ENCODE measurements at places on chromosomes 11 and 22.
A peak's percentile ranks its signal among the peaks of the same experiment; 100 is the strongest.

- no peak for DNase-seq
Observed at GRCh38 chr22:33652615-33653014, 267.7 kb downstream of the LARGE1 start.

DNA sequence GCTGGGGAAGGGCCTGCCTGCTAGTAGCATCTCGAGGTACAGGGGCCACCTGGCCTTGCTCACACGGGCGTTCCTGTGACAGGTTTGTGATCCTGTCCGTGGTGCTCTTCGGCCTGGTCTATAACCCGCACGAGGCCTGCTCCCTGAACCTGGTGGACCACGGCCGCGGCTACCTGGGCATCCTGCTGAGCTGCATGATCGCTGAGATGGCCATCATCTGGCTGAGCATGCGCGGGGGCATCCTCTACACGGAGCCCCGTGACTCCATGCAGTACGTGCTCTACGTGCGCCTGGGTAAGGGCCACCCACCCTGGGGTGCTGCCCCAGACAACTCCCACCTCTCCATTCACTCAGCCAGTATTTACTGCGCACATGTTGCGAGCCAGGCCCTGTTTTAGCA is 31.8 kb upstream of the MYRF start:
- no peak for DNase-seq

DNA sequence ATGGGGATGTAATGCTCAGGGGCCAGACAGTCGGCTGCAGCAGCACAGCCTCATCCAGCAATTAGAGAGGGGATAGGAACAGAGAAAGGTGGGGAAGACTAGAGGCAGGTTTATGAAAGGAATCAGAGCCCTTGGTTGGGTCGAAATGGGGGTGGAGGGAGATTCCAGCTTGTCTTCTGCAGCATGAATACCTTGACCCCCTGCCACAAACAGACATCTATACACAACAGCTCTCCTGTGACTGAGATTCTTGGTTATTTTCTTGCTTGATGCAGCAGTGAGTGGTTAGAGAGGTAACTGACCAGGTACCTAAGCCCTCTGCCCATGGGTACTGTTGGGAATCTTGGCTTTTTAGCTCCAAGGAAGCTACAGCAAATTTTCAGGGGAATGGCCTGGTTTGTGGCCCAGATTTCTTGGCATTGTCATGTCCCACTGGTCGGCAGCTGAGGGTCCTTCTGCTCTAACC is at the start of gene TRIM49D1:
TRIM49D1 (minus strand) TSS at position 51 of the 466 bp plus-strand sequence. CDS start 4,535 bp downstream, outside the sequence.
- no peak for DNase-seq

GRCh38 chr11:76683161-76684095 is 12.9 kb upstream of the LRRC32 start:
- no peak for DNase-seq

DNA sequence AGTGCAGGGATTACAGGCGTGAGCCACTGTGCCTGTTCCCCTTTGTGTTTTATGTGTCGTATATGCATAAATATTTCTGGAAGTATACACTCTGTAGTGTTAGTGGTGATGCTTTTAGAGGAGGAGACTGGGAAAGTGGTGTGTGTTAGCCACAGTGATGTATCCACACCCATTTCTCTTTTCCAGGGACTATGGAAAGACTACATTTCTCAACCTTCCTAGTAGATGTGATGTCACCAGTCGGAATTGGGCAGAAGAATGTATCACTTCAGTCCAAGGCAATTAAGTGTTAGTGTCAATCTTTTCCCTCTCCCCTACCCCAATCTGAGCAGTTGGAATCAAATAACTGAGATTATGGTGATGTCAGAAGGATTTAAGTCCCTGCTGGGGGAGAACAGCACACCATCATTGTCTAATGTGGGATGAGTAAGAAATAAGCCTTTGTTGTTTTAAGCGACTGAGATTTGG is 5.8 kb upstream of the ATG16L2 start:
- DNase-seq = peak; percentile 10

DNA sequence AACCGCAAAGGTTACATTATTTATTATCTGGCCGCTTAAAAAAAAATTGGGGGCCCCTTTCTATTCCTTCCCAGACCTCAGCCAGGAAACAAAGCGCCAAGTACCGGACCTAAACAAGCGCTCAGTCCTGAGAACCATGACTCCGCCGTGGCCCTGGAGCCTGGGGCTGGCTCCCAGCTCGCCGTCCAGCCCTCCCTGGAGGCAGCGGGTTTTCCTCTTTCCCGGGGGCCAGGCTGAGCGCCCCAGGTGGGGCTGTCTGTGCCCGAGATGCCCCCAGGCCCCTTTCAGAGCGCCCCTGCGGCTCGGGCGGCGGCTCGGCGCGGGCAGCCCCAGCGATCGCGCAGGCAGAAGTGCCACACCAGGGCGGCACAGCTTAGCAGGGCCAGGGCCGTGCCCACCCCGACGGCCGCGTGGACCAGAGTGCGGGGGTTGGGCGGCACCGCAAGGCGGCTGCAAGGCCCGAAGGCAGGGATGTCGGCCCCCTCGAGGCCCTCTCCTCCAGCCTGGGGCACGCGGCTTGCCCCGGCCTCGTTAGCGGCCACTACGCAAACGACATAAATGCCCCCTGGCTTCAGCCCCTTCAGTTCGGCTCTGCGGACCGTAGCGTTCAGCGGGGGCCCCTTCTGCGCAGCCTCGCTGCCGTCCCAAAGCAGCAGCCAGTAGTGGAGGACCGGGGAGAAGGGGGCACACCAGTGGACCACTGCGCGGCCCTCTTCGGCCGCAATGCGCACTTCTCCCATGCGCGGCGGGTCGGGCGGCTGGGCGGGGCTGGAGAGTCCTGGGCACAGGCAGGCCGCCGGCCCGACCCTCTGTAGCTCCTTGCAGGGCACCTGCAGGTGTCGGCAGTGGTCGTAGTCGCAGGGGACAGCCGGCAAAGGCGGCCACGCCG is 1.6 kb downstream of the LRRN4CL start:
- no peak for DNase-seq

DNA sequence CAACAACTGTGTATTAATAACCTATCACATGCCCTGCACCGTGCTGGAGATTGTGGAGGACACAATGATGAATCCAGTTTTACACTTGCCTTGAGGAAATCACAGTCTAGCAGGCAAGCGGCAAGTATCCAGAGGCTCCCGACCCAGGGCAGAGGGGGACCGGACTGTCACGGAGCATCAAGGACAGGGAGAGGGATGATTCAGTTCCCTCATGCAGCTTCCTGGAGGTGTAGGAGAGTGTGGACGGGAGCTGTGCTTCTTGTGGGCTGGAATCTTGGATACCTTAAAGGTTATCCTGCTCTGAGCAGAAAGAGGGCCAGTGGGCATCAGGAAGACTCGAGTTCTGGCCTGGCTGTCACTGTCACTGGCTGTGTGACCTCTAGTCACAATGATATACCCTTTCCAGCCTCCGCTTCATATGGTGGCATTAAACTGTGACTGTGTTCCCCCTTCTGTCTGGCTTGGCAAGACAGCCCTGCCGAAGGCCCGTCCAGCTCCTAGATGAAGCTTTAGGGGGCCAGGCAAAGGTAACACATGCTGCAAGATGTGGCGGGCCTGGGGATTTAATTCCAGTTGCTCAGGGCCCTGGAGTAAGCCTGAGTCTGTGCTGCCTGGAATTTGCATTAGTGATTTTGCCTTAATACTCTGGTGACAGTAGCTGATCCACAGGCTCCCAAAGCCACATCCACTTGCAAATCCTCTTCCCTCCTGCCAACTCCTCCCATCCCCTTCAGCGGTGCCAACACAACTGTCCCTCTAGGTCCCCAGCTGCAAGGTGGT is 162.8 kb downstream of the DSCAML1 start:
- DNase-seq = no peak

- DNase-seq = no peak
Observed at GRCh38 chr11:120179057-120179672, 31.7 kb upstream of the OAF start.

DNA sequence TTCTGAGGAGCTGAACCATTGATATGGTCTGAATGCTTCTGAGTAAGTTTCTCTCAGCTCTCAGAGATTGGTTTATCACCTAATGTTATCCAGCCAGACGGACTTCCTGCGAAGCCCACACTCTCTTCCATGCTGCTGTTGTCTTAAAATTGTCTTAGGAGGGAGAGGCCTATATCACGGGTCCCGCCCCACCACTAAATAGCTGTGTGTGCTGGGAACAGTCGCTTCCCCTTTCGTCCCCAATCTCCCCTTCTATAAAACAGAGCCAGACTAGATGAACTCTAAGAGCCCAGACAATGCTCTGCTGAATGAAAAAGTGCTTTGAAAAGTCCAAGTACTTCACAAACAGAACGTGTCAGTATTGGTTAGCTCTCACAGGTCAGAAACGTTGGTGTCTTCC is 81.4 kb upstream of the AKIP1 start:
- no peak for DNase-seq

DNA sequence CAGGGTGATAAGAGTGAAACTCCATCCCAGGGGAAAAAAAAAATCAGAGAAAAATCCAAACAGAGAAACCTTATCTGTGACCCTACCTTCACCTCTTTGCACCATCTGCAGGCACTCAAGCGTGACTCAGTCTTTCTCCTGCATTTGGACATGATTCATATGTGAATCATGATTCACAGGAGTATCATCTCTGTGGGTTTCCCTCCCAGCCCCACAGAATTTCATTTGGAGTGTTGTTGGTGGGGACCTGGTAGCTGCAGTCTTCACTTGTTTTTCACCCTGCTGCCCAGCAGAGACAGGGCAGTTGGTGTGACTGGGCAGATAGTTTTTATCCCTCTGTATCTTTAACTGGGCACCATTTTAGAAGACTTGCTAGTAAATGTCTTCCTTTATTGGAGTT is 75.7 kb downstream of the DEPDC5 start:
- peak; percentile 71 for DNase-seq

DNA sequence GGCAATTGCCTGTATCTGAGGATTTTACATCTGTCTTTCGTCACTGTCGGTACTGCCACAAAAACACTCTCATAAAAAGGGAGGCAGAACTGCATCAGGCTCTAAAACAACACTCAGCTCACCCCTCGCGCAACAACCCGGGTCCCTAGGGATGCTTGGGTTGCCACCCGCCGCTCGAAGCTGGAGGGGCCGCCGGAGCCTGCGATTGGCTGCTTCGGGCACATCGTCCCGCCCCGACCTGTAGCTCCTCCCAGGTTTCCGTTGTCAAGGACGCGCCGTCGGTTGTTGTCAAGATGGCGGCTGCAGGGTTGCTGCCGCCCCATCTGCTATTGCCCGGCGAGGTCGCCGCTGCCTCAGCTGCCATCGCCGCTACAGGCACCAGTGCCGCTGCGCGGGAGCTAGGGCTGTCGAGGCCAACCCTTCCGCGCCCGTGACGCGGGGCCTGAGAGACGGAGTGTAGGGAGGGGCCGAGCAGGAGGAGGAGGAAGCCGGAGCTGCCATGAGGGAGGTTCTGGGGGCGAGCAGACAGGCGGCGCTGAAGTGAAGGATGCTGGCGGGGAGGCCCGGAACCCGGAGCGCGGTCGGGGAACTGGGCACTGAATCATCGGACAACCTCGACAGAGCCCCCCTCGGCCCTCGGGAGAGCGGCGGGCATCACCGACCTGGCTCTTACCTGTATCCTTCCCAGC is at the start of gene CEP126:
CEP126 (plus strand) TSS at position 273 of the 689 bp plus-strand sequence; CDS start at position 548, 275 bp downstream.
- DNase-seq = peak; percentile 99

DNA sequence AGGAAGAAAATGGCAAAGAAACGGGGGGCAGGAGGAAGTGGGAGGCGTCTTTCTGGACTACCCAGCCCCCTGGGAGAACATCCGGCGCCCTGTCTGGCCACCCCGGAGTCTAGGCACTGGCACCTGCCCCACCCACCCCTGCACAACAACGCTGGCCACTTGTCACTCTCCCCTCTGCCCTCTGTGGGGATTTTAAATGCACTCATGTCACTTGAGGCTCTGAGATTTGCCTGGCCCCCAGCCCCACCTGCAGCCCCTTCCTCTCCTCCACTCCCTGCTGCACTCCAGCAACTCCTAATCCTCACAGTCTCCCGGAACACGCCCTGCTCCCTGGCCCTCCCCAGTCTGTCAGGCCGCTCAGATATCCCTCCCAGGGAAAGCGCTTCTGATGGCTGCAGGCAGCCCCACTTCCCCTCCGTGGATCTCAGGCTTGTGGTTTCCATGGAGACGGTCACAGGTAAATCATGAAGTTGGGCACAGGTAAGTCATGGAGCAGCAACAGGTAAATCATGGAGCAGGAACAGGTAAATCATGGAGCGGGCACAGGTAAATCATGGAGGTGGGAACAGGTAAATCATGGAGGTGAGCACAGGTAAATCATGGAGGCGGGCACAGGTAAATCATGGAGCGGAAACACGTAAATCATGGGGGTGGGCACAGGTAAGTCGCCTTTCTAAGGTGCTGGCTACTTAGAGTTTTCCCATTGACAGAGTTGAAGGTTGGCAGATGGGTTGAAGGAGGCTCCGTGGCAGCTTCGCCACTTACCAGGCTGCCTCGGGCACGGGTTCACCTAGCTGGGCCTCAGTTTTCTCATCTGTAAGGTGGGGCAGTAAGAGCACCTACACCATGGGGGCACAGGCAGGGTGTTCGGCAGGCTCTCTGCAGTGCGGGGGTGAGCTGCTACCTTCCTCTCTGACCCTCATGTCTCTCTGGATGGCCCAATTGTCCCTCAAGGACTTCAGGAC is 79.0 kb upstream of the SHISAL1 start:
- no peak for DNase-seq

GRCh38 chr11:108220721-108221336 is 1.6 kb downstream of the NPAT start:
- DNase-seq = peak; percentile 39

- DNase-seq = no peak
Observed at GRCh38 chr11:95371153-95371552, 140.2 kb upstream of the SESN3 start.

GRCh38 chr22:41193829-41194228 is 11.3 kb upstream of the L3MBTL2 start:
- DNase-seq = no peak
